ENCODE measurements at places on chromosomes 6 and 20.

GRCh38 chr6:31268369-31268765 is 3.5 kb downstream of the HLA-C start:
- DNase-seq: no peak

GRCh38 chr6:1716868-1717267 is 107.2 kb downstream of the FOXC1 start:
- no peak for DNase-seq

DNA sequence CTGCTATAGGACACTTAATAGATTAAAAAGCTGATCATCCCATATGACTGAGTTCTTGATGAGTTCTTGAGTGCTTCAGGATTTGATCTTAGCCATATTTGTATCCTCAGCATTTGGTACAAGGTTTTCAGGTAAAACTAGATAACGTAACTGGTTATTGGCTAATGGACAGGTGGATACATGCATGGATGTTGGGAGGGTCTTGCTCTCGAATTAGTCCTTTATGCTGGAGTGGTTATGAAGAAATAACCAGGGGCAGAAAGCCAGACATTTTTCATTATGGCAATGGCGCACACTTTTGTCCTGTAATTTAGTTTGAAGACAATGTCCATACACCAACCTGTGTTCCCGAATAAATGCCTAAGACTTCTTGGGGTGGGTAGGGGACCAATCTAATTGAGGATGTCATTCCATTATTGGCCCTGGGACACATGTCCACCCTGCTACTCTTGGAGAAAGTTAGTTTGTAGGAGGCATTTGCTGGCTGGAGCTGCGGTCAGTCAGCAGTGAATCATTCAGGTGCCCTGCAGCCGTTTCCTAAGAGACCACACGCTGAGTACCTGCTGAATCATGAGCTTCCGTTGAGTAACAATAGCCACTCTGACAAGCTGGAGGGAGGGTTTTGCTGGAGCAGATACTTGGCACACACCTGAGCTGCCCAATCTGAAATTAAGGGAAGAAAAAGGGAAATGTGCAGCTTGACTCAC is 194.4 kb downstream of the FOXA2 start:
- DNase-seq: no peak

DNA sequence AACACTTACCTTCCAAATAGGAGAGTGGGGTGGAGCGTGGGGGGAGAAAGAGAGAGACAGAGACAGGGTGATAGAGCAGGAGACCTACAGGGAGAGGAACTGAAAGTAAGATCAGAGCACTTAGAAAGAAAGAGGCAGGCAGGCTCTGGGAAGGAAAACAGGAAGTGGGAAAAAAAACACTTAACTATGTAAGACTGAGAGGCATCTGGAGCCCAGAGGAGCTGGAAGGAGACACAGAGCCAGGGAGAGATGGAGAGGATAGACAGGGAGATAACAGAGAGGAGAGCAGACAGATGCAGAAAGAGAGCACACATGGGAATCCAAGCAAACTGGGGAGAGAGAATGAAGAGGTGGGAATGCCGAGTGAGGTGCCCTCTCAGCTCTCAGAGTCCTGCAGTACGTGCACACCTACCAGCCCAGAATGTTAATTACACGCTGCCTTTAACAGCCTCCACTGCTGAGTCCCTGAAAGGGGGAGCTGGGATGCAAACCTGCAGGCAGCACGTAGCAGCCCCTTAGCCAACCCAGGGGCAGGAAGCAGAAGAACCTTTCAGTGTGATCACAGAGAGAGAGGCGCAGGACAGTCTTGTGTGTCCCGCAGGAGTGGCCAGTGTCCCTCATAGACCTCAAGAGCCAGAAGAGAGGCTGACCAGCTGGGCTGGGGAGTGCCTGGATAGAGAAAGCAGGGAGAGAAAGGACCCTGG is 132.7 kb upstream of the LRFN2 start:
- DNase-seq: peak; percentile 71

DNA sequence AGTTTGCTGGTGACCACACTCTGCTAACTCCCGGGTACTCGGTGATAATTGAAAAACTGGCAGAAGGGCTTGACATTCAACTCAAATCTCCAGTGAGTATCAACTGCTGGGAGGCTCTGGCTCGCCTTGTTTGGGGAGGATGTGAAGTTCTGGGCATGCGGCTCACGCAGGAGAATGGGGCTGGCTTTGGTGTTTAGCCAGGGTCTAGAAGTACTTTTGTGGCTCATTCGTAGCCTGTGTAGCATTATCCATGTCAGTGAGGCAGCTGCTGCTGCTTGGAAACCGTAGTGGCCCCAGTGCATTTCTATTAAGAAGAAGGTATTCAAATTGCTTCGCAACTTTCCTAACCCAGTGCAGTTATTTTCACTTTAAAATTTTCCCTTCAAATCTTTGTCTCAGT is 52.2 kb downstream of the KDM1B start:
- no peak for DNase-seq

GRCh38 chr6:47420394-47421371 is 56.9 kb upstream of the CD2AP start:
- DNase-seq: peak; percentile 42

- DNase-seq: no peak
Measured at GRCh38 chr6:130557481-130558112, 191.8 kb downstream of the TMEM200A start.

DNA sequence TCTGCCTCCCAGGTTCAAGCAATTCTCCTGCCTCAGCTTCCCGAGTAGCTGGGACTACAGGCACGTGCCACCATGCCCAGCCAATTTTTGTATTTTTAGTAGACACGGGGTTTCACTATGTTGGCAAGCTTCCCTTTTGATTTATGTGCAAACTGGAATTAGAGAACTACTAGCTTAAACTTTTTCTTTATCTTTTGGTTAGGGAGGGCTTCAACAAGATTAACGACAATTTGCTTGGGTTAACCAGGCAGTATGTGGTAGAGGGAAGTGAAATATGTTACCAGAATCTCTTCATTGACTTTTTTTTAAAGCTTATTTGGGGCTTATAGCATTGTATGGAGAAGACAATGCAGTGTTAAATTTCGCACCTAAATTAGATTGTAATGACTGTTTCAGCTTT is 9.0 kb downstream of the MYO6 start:
- no peak for DNase-seq

DNA sequence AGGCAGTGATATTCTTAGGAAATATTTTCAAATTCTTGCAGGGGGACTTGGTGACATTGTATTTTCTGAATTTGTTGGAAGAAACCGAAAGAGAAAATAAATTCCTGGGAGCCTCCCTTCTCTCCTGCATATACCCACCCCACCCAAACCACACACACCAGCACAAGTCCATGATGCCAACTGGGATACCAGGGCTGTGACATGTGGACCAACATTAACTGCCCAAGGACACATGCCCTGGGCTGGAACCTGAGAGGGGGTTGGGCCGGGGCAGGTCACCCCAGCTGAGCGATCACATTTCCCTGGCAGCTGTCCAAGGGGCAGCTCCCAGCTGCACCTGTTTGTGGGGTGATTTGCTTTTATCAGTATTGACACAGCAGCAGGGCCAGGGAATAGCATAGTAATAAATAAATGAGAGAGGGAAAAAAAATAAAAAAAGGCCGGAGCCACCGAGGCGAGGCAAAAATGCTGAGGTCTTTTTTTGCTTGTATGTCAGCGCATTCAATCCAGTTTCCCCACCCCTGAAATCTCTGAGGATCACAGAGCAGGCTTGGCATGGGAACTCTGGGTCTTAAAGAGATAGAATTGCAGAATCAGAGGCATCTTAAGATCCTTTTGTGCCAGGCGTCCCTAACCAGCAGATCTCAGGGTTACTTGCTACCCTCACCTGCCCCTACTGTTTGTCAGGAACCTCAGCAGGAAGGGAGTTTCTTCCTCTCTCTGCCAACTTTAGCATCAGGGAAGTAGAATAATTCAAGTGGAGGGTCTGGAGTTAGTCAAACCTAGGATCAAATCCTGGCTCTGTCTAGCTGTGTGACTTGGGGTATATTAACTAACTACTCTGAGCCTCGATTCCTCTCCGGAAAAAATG is 66.5 kb upstream of the PIM1 start:
- DNase-seq: no peak

- peak; percentile 56 for DNase-seq
Measured at GRCh38 chr20:23291575-23292240, 58.9 kb upstream of the NXT1 start.

DNA sequence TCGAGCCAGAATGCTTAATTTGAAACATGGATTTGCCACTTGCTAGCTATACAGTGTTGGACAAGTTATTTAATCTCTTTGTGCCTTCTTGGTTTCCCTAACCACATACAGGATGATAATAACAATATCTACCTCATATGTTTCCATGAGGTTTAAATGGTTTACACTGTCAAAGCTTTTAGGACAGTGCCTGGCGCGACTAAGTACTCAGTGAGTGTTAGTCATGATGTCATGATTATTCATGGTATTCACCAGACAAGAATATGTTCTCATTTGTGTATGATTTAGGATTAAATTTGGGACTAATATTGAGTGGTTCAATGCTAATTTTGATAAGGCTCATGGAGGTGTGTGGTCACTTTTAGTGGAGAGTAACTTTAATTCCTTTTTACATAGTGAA is 167.4 kb downstream of the EYA4 start:
- peak; percentile 11 for DNase-seq
